Effector memory CD4-positive, alpha-beta T cell (primary cell): ENCODE measurements at places on chromosomes 16 and 17.

- no peak for DNase-seq
Observed at GRCh38 chr17:59848778-59849177, 44.0 kb downstream of the TUBD1 start.

GRCh38 chr16:26220894-26221293, 529.1 kb downstream of the HS3ST4 start:
- DNase-seq: no peak

- no peak for DNase-seq
Observed at GRCh38 chr17:8724451-8724850, 20.2 kb downstream of the CCDC42 start.

DNA sequence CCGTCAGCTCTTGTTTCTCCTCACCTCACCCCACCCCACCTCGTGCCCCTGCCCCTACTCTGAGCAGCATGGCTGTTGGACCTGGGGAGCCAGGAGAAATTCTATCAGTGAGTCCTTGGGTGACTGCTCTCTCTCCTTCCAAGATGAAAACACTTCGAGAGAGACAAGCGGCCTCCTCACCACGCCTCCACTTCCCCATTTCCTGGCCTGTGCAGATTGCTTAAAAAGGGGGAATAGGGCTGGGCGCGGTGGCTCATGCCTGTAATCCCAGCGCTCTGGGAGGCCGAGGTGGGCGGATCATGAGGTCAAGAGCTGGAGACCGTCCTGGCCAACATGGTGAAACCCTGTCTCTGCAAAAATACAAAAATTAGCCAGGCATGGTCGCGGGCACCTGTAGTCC, 9.5 kb downstream of the DLX4 start:
- DNase-seq: no peak

GRCh38 chr17:61284174-61284573, 115.5 kb upstream of the TBX2 start:
- no peak for DNase-seq

DNA sequence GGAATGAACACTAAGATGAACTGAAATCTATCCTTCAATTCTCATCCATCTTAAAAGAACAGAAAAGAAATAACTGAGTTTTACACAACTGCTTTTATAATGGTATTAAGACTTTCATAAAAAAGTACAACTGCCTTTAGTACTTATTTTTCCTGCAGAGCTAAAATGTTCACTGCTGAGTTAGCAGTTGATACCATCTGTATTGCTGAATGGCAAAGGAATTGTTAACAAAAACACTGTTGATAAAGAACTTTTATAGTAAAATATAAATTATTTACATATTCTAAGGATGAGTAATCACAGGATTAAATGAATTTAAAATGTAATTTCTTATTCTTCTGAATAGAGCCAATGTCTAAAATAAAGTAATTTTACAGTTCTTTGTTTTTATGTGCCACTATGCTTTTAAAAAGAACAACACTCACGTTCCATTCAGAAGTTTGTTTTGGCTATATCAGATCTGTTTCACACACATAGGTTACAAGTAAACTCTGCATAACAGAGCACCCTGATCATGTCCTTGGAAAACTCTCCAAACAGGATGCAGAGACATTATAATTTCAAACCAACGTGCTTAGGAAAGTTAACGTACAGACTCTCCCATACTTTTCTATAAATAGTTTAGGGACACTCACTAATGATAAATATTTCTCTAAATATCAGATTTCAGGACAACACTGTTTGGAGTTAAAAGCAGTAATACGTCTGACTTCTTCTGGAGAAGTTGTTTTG, 151.1 kb downstream of the ITFG1 start:
- no peak for DNase-seq

DNA sequence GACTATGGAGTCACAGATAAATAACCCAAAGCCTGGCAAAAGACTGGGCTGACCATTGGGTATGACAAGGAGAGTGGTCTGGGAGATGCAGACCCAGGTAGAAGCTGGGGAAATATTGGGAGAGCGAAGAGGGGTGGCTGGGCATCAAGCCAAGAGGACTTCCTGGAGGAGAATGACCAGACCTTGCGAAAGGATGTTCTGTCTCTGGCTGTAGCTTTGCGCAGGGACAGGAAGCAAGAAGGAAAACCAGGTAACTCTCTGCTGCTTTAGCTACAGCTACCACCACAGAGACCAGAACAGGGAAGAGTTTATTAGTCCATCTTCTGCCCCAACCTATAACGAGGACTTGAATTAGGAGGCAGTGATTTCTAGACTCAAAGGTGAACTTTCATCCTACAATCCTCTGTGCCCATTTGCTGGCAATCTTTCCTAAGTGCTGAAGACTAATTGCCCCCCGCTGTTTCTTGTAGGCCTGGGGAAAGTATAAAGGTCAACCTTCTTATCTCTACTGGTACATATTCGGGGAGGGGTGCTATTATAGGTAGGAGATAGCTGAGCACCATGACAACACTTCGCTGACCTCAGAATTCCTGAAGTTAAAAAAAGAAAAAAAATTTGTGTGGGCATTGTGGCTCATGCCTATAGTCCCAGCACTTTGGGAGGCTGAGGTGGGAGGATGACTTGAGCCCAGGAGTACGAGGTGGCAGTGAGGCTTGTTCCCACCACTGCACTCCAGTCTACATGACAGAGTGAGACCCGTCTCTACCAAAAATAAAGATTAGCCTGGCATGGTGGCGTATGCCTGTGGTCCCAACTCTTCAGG, 19.1 kb upstream of the KIFC3 start:
- DNase-seq: no peak

GRCh38 chr16:50801036-50801435, 59.1 kb downstream of the CYLD start:
- no peak for DNase-seq

DNA sequence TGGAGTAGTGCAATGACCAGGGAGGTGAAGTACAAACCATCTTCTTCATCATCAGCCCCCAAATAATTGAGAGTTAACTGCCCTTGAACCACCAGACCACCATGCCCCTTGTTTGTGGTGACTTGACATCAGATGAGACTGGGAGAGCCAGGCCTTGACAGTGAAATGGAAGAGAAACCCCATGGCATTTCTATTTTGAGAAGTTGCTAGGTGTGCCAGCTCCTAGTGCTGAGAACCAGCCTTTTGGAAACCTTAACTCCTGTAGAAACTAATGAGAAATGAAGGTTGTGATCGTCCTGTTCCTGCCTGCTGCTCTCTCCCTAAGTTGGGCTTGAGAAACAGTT, 2.8 kb downstream of the TMEM94 start:
- DNase-seq: no peak

GRCh38 chr17:68457168-68457538, at the start of gene WIPI1:
Gene WIPI1 (minus strand): TSS chr17:68457496. CDS start chr17:68457421, 75 bp downstream.
- DNase-seq: no peak
